Activated naive CD4-positive, alpha-beta T cell treated with anti-CD3 and anti-CD28 coated beads for 36 hours (primary cell): ENCODE measurements at places on chromosomes 5 and 9.

DNA sequence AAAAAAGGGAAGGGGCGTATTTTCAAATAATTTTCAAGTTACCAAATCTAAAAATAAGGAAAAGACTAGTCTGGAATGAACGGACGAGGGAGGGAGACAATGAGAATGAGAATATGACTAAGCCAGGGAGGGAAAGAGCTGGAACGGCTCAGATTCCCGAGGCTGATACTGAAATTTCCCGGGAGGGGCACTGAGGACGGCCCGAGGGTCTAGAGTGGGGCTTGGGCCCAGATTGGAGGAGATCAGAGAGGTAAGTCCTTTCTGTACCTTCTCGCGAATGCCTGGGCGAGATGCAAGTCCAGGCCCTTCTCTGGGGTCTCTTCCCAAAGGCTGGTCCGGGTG is 3.4 kb upstream of the CCIN start:
- no peaks in the 10 kb centered on the region for H3K27me3 ChIP-seq
- no peak for DNase-seq
- peak overlapping the region; percentile 8 for H3K4me3 ChIP-seq
- H3K36me3 ChIP-seq = no peaks in the 10 kb centered on the region
- no peak overlapping the region for H3K27ac ChIP-seq

GRCh38 chr9:34862043-34862442 is 96.0 kb upstream of the PHF24 start:
- H3K27ac ChIP-seq = no peak overlapping the region
- DNase-seq = no peak
- peaks cover 27% of the 10 kb centered on the region for H3K27me3 ChIP-seq
- H3K36me3 ChIP-seq = no peaks in the 10 kb centered on the region

DNA sequence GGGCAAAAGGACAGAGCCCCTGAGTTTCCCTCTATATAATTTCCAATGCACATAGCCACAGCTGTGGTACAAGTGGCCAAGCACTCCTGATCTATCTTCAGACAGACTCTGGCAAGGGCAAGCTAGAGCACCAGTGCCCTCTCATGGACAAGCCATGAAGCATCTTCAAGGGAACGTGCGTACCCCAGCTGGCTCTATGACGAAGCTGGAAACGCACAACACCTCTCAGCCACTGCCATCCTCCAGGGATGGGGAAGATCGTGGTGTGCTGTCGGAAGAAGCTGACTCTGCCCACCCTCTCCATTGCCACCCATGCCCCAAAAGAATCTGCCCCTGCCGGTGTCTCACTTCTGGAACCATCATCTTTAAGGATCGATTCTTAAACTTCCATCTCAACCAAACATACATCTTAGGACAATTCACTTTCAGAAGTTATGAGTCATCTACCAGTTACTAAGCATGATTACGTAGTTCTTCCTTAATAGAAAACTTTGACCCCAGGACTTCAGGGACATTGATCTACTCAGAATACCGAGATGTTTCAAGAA is 482.9 kb downstream of the AGTPBP1 start:
- DNase-seq = peak; percentile 39
- no peaks in the 10 kb centered on the region for H3K36me3 ChIP-seq
- H3K4me3 ChIP-seq = no peak overlapping the region

DNA sequence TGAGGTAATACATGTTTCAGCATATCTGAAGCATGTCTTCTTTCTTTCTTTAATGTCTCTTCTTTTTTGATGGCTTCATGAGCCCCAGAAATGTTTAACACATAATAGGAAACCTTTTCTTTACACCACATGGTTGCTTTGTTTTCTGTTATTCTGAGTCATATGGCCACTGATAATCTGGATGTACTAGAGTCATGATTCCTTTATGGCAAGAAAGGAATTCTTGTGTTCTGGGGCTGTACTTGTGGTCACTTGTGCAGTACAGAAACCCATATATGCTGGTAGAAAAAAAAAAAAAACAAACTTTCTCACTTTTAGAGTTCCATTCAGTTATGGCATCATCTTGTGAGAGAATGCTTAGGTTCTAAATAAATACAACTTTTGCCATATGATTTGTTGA is 1669.3 kb upstream of the CDH9 start:
- H3K4me3 ChIP-seq = no peak overlapping the region
- DNase-seq = no peak
- H3K36me3 ChIP-seq = no peaks in the 10 kb centered on the region
- no peak overlapping the region for H3K27ac ChIP-seq

GRCh38 chr5:114782869-114783268 is 386.8 kb downstream of the TRIM36 start:
- H3K27ac ChIP-seq = no peak overlapping the region
- no peaks in the 10 kb centered on the region for H3K4me1 ChIP-seq
- no peaks in the 10 kb centered on the region for H3K36me3 ChIP-seq

DNA sequence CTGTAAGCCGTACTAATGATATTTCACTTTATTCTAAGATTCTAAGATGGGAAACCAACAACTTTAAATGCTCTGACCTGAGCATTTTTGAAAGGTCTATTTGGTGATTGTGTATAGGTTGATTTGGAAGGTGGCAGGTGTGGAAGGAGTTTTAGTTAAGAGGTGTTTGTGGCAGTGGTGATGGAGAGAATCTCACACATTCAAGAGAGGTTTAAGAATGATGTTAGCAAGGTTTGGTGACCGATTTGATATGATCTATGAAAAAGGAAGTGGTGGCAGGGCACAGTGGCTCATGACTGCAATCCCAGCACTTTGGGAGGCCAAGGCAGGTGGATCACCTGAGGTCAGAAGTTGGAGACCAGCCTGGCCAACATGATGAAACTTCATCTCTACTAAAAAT is 319.2 kb upstream of the CD180 start:
- DNase-seq = no peak
- H3K27ac ChIP-seq = no peak overlapping the region
- H3K4me1 ChIP-seq = peaks cover 48% of the 10 kb centered on the region

DNA sequence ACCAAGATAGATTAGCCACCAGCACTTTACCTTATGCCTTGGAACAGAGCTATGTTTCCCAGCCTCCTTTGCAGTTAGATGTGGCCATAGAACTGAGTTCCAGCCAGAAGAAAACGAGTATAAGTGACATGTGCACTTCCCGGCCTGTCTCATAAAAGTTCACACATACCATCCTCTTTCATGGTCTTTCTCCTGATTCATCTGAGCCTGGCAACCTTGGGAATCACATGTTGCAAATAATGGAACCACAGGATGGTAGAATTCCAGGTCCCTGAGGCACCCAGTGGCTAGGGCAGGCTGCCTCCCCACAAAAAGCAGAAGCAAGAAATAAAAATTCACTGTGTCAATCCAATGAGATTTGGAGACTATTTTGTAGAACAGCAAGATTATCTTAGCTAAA is 128.1 kb downstream of the PDE4D start:
- H3K27me3 ChIP-seq = peaks cover 24% of the 10 kb centered on the region
- H3K36me3 ChIP-seq = no peaks in the 10 kb centered on the region
- H3K4me3 ChIP-seq = no peak overlapping the region
- H3K27ac ChIP-seq = no peak overlapping the region

DNA sequence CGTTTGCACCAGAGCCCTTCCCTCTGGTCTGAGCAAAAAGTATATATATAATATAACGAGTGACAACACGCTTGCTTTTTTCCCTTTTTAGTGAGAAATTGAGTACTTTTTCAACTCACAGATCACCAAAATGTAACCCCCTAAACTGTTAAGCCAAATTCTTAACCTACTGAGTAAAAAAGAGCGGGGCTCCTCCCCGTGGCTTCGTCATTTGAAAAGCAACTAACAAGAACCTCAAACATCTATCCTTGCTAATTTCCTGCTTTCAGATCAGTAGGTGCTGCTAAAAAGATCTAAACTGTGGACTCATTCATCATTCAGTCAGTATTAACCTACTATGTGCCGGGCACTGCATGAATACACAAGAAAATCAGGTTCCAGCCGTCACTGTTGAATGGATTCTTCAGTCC is 1.0 kb upstream of the PTBP3 start:
- DNase-seq = peak; percentile 82
- H3K4me3 ChIP-seq = peak overlapping the region; percentile 90
- H3K27me3 ChIP-seq = no peaks in the 10 kb centered on the region
- H3K27ac ChIP-seq = peak overlapping the region; percentile 95
